ENCODE measurements at places on chromosomes 2 and 18.

DNA sequence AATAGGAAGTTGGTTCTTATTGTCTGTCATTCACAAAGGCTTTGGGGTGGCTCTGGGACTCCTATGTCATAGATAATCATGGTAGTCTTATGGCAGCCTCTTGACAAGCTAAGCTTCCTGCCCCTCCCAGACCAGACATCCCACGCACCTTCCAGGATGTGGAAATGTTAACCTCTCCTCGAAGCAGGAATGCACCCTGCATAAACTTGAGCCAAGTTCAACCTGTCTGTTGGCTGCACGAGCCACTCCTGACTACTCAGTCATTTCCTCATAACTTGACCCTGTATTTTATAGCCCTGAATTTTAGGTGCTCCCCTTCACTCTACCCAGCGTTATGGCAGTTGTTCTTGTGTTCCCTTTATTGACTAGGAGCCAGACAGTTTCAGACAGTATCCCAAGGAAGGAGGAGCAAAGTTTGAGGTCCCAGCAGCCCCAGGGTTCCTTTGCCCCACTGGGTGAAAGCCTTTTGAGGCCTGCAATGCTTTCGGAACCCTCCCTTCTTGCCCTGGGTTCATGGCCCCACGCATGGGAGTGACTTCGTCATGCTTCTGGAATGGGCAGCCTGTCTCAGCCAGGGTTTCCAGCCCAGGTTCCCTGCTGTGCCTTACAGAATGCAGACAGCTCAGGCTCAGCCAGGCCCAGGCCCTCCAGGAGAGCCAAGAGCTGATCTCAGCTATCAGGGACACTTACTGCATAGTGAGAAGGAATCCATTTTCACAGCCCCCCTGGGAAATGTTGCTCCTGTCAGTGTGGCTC is 15.6 kb upstream of the INO80C start:
- no peak for DNase-seq

DNA sequence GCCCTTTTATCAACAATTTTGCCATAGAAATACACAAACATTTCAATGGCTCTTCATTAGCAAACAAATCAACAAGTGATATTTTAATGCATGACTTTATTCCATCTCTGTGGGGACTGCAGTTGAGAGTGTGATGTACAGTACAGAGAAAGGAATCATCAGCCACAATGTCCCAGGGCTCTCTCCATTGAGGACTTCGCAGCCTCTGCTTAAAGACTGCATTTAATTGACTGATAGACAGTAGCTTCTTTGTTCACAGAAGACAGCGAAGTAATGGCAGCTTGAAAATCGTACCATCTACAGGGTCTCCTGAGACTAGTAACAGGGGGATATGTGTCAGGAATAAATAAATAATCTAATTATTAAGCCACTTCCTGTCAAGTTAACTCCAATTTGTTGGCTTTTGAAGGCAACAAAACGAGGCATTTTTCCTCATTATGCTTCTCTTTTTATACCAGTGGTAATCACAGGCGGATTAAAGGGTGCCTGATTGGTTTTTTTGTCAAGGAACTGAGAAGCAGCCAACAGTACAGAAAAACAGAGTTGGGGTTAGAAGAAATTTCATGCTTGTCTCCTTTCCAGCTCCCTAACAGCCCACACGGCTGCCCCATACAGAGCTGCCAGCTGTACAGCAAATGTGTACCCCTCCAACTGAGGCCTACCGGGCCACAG is 164.3 kb downstream of the ZNF521 start:
- no peak for DNase-seq

DNA sequence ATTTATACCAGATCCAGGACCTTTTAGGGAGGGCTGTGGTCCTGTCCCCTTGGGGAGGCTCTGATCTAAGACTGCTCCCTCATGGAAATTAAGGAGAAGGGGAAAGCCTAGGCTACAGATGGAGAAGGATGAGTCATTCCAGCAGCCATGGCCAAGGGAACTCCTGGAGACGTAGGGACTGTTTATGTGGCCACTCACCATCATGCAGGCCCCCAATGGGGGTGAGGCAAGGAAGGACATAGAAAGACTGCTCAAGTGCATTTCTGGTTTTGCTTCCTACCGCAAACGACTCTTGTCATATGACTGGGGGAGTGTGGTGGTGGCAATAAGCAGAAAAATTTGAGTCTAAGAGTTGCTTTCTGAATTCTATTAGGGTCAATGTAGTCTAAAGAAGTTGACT is 54.0 kb upstream of the CYP1B1 start:
- no peak for DNase-seq

GRCh38 chr2:229257985-229258384 is 13.1 kb downstream of the PID1 start:
- DNase-seq: no peak

- no peak for DNase-seq
Observed at GRCh38 chr2:42239811-42240210, 70.7 kb downstream of the EML4 start.

- no peak for DNase-seq
Observed at GRCh38 chr2:64354857-64355680, 98.9 kb upstream of the LGALSL start.

GRCh38 chr2:197174539-197175094 is 136.0 kb downstream of the ANKRD44 start:
- no peak for DNase-seq

DNA sequence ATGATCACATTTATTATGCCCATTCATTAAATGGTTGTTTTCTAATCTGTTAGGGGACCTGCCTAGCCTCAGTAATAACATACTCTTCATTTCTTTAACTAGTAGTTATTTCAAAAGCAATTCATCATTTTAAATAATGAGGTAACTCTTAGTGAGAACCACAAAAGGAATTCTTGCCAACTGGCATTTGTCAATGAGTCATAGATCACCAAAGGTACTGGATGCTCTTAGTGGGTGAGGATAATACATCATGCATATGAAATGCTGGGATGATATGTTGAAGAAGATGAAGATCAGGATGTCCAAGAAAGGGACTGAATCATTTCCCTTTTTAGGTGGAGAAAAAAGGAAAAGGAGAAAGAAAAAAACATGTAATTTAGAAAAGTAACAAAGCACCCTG is 826.2 kb upstream of the DDX18 start:
- no peak for DNase-seq

GRCh38 chr2:69645031-69645431 is 1.5 kb upstream of the AAK1 start:
- no peak for DNase-seq

- no peak for DNase-seq
Observed at GRCh38 chr2:205047273-205047839, 502.1 kb downstream of the PARD3B start.

DNA sequence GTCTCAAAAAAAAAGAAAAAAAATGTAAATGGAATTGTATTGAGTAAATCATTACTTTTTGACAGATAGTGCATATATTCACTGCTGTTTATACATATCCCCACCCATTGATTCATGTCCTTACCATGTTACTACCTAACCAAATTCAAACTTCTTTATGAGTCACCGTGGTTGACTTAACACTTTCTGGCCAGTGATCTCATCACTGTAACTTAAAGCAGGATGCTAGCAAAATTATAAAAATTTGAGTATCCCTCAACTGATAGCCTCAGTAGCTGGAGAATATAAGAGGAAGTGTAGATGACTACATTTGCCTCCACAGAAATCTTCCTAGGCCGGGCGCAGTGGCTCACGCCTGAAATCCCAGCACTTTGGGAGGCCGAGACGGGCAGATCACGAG is 13.4 kb downstream of the CNOT9 start:
- no peak for DNase-seq

DNA sequence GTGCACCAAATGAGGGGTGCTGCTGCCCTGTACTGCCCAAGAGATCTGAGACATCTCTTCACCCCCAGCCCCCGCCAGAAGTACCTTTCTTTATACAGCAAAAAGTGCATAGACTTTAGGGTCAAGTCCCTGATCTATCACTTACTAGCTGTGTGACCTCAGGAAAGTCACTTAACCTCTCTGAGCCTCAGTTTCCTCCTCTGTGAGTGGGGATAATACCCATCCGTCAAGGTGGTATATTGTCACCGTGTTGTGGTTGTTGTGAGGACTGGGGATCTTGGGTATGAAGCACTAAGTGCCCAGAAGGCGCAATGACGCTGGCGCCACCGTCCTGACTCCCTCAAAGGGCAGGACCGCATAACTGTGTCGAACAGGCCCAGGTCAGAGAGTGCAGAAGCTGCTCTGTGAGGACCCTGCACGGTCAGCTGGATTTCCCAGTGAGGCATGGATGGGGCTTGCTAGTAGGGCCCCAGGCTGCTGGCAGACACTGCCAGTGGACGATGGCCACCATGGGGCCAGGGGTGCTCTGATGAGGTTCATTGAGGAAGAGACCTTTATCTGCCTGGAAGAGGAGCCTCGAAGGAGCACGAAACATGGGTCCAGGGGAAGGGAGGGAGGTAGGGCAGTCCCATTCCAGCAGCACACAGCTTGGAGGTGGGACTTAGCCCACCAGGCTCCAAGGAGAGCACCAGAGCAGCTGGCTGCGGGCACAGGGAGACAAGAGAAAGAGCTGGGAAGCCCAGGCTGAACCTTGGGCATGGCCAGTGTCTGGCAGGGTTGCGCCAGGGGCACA is 61.8 kb upstream of the LAPTM4A start:
- DNase-seq: no peak

DNA sequence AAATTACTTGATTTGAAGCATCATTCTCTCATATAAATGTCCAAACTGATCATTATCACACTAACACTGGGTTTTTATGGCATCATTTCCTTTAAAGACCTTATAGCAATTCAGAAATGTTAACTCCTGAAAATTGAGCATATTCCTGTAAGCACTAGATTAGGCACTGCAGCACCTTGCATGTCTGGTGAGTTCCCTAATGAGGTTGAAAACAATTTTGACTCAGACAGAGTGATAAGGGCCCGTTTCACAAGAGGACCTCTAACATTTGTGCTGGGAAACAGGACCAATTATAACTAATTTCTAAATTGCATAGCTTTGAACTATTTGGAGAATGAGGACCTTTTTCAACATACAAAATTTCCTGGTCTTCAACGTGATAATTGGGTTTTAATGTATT is 69.9 kb downstream of the OSBPL6 start:
- DNase-seq: no peak

DNA sequence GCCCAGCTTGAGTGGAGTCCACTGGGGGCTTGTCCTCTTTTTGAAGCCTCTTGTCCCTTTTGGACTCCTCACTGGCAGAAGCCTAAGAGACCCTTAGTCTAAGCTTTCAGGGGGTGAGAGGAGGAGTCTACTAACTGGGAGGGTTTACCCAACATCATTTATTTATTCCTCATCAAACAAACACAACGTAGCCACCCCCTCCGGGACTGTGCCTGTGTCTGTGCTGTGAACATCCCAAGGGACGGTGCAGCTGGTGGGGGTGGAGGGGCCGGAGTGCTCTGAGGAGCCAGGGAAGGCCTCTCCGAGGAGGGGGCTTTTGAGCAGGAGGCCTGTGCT is 42.7 kb upstream of the TAF1B start:
- DNase-seq: no peak

DNA sequence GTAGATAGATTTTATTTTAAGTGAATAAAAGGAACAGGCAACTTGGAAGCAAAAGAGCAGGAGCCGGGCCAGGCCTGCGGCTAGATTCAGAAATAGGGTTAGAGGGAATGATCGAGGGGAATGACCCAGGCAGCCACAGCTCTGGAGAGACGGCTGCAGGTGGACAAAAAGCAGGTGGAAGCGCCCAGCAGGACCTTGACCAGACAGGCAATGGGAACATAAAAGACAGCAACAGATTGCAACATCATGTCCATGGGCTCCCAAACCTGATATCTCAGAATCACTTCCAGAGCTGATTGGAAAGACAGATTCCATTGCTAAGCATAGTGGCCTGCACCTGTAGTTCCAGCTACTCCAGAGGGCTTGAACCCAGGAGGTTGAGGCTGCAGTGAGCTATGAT is 28.6 kb upstream of the STEAP3 start:
- DNase-seq: no peak

- no peak for DNase-seq
Observed at GRCh38 chr2:221455214-221455613, 116.9 kb downstream of the EPHA4 start.

- DNase-seq: no peak
Observed at GRCh38 chr18:36389027-36389426, 91.5 kb downstream of the FHOD3 start.

DNA sequence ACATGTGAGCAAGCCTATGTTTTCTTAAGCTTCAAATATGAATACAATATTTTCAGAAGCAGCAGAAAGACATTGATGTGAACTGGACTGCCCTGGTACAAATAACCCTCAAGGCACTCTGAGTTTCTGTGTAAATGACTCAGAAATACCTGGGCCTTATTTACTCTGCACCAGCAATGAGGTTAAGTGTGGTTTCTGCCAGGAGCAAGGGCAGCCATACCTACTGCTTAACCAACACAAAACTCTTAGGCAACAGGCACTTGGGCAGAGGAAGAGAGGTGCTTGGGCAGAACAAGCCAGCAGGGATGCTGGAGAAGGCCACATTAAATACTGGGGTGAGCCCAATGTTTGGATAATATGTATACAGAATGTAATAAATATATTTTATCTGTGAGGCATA is 29.4 kb upstream of the ARL5A start:
- no peak for DNase-seq

- DNase-seq: peak; percentile 15
Observed at GRCh38 chr2:98478088-98478551, 33.5 kb downstream of the INPP4A start.

GRCh38 chr2:129923265-129924091 is 56.0 kb upstream of the RAB6C start:
- no peak for DNase-seq

DNA sequence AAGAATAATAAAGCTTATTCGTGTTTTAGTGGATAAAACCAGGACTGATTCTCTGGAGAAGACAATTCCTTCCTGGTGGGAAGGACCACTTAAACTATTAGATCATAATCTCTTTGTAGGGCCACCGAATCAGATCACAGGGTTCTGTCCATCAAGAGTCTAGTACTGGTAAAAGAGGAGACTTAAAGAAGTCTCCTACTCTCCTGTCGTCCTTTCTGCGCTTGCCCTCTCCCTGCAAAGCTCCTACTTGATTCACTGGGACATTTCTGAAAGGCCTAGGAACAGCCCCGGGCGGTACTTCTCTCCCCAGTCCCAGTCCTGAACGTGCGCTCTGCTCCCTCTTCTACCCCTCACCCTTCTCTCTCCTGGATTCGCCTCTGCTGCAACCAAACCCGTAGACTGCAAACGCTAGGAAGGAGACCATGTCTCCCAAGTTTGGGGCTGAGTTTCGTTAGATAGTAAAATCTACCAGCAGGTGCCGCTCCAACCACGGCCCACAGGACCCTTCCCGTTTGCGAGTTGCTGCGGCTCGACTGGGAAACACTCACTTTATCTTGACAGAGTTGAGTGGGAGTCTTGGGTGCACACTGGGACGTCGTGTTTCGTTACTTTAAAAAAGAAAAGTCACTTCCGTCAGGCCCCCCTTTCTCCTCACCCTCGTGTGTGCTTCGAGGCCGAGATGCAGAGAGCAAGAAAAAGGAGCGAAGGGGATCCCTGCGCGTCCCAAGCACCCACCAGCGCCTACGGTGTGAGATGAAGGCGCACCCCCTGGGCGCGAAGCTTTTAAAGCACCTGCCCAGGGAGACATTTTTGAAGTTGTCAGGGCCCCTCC is 923 bp downstream of the FIGLA start:
- peak; percentile 12 for DNase-seq
